ENCODE measurements at places on chromosomes 1 and 21.
A peak's percentile ranks its signal among the peaks of the same experiment; 100 is the strongest.

DNA sequence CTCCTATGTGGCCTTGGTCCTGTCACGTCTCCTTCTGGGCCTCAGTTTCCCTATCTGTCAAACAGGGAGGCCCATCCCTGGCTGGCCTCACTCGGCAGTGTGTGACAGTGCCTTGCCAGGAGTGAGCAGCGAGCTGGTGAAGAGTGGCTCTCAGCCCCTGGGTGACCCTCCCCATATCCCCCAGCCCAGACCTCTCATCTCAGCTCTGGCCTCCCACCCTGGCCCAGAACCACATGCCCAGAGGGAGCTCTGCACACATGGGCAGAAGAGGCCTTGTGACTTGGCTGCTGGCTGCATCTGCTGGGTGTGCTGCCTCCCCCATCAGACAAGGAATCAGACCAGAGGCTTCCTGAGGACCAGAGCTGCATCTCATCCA, 19.5 kb upstream of the PADI1 start:
- H3K27me3 ChIP-seq: peaks cover 2% of the 10 kb centered on the region
- no peak overlapping the region for H3K27ac ChIP-seq
- H3K36me3 ChIP-seq: no peaks in the 10 kb centered on the region
- H3K4me3 ChIP-seq: no peak overlapping the region
- no peaks in the 10 kb centered on the region for H3K4me1 ChIP-seq
- no peak for DNase-seq

DNA sequence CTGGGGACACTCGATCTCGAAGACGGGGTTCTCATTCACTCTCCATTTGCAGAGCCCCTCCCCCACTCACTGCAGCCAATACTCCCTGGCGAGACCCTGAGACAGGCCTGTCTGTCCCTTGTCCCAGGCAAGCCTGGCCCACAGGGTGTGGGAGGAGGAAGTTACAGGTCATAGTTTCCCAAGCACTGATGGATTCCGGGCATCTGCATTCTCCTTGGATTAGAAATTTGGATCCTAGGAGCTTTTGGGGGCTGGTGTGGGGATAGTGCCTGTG, 11.3 kb downstream of the WNT3A start:
- H3K27ac ChIP-seq: no peak overlapping the region
- no peaks in the 10 kb centered on the region for H3K27me3 ChIP-seq
- H3K4me3 ChIP-seq: no peak overlapping the region
- no peaks in the 10 kb centered on the region for H3K36me3 ChIP-seq
- no peak for DNase-seq

DNA sequence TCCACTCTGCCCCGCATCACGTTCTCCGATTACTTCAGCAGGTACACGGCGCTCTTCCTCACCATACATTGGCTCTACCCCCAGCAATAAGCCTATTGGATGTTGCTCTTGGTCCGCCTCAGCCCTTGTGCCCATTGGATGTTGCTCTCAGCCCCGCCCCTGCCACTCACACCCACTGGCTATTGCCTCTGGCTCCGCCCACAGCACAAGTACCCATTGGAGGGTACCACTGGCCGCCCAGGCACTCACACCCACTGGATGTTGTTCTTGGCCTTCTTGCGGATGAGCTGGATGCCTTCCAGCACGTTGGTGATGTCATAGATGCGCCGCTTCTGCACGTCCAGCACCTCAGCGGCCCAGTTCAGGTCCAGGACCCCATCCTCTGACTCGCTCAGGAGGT, 9.4 kb downstream of the E2F2 start:
- DNase-seq: no peak
- no peaks in the 10 kb centered on the region for H3K36me3 ChIP-seq

DNA sequence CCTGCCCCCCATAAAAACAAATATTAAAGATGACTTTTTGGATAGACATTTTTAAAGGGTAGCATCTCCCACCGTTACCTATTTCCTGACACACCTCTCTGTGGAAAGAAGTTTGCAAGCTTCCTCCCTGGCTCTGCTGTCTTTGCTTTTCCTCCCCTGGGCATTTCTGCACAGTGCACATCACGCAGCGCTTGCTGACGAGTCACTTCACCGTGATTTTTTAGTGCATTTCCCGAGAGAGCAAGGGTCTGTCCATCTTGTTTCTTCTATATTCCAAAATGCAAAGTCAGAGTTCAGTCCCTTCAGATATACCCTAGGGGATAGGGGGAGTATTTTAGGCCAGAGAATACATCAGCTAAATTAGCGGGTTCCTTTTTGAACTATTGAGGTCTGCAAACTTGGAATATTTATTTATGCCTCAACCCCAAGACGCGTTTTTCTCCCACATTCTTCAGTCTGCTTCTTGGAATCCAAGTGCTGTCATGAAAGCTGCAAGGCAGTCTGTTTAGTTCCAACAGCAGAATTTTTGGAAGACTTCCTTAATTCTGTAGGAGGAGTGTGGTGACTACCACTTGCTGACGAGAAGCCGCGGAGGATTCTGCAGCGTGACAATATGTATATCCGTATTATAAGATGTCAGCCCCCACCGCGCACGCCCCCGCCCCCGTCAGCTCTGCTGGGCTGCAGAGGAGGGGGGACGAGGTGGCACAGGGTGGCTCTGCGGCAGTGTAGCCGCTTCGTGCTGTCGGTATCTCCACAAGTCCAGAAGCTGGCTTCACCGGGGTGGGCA, 22.4 kb downstream of the SMYD2 start:
- no peaks in the 10 kb centered on the region for H3K36me3 ChIP-seq
- no peaks in the 10 kb centered on the region for H3K4me1 ChIP-seq
- H3K27me3 ChIP-seq: no peaks in the 10 kb centered on the region
- no peak for DNase-seq
- H3K4me3 ChIP-seq: no peak overlapping the region

- no peaks in the 10 kb centered on the region for H3K36me3 ChIP-seq
- H3K4me1 ChIP-seq: no peaks in the 10 kb centered on the region
- no peak for DNase-seq
- H3K4me3 ChIP-seq: no peak overlapping the region
These were observed 74.3 kb upstream of the COG2 start for GRCh38 chr1:230568008-230568407.

GRCh38 chr1:184075055-184076029, 23.8 kb downstream of the TSEN15 start:
- no peak overlapping the region for H3K27ac ChIP-seq
- no peak overlapping the region for H3K4me3 ChIP-seq
- no peaks in the 10 kb centered on the region for H3K27me3 ChIP-seq
- DNase-seq: peak; percentile 75
- no peaks in the 10 kb centered on the region for H3K36me3 ChIP-seq
